ENCODE measurements at places on chromosomes 12 and 14.

GRCh38 chr12:57127726-57128518, at the start of gene LRP1:
Gene LRP1 (plus strand): TSS chr12:57128483. CDS start chr12:57128965, 482 bp downstream.
- no peak for DNase-seq

DNA sequence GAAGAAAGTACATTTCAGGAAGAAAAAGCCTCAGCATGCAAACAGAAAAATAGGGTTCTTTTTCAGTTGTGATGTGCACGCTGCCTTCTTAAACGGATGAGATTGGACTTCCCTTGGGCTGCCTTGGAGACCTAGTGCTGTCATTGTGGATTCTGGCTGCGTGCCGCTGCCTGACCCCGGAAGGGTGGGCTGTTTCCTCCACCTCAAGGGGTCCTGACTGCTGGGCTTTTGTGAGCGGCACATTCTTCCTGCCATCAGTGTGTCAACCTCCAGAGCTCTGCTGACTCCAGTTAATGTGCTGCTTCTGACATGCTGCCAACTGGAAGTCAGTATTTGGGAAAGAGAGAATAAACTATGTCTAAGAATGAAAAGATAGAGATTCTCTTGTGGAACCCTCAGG, 25.1 kb downstream of the CCNK start:
- DNase-seq: no peak

DNA sequence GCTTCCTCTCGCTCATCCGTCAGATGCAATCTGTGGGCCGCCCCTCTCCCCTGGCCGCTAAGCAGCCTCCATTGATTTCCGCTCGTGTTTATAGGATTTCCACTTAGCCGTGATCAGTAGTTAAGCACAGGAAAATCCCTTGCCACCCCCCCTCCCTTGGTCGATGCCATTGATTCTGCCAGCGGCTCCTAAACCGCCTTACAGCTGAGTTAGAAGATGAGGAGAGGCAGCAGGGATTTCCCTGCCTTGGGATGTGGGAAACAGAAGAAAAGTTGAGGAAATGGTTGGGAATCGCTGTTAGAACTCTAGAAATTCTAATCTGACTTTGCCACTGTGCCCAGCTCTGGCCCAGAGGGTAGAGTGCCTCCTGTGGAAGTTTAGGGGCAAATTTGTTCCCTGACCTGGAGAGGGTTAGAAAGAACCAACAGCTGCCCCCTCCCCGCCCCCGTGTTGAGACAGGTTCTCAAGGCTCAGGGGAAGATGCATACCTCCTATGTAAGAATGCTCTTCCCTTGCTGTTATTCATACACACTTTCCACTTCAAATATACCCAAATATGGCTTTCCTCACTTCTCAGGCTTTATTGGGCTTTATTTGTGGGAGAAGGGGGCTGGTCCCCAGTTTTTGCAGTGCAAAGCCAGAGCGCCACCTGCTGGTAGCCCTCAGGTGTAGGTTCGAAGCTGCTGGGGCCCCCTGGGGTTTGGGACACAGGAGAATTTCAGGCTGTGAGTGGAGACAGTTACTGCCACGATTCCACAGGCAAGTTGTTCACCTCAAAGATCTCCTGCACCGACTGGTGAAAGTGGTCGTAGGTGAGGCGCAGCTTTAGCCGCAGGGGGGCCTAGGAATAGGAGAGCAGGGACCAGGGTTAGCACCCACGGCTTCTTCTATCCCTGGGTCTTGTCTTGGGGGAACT, 3.2 kb downstream of the THTPA start:
- no peak for DNase-seq

GRCh38 chr12:72207079-72207478, 65.1 kb upstream of the TRHDE start:
- no peak for DNase-seq

DNA sequence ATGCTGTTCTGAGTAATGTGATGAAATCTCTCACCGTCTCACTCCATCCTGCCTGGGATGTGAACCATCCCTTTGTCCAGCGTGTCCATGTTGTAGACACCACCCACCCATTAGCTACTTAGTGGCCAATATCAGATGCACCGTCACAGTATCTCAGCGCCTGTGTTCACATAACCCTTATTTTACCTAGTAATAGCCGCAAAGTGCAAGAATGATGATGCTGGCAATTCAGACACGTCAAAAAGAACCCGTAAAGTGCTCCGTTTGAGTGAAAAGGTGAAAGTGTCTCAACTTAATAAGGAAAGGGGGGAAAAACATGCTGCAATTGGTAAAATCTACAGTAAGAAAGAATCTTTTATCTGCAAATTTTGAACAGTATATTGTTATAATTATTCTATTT, 3.0 kb downstream of the RNASE10 start:
- no peak for DNase-seq

DNA sequence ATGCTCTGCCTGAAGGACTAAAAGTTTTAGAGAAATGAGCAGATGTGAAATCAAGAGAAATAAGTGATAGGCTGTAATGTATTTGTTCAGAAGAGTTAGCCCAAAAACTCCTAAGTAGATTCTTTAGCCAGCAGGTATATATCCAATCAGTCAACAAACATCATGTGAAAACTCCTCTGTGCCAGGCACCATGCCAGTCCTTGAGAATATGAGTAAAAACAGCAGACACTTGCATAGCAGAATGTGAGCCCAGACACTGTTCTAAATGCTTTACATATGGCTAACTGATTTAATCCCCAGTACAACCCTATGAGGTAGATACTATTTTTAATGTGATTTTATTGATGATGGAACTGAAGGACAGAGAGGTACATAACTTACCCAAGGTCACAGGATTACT, 329.8 kb downstream of the PAWR start:
- DNase-seq: no peak

- DNase-seq: no peak
These were observed 49.9 kb upstream of the TBX3 start for GRCh38 chr12:114733919-114734318.

- DNase-seq: no peak
These were observed 259.3 kb downstream of the ADAMTS20 start for GRCh38 chr12:43292699-43293098.

DNA sequence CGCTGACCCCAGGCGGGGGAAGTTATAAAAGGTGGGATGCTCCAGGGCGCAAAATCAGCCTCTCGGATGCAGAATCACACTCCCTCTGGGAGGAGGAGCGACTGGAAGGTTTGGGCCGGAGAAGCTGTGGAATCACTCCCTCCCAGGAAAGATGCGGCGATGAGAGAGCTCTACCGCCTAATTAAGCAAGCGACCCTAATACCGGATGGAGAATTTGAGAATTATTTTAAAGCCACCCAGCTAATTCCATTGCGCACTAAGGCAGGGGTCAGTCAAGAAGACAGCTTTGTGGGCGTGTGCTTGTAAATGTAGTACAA, 1.9 kb downstream of the COL2A1 start:
- DNase-seq: no peak

GRCh38 chr12:43776498-43776897, 17.7 kb downstream of the IRAK4 start:
- no peak for DNase-seq

- no peak for DNase-seq
These were observed 20.8 kb downstream of the VRK1 start for GRCh38 chr14:96817750-96818666.

- no peak for DNase-seq
These were observed 43.8 kb upstream of the TSPAN11 start for GRCh38 chr12:30882706-30883105.

DNA sequence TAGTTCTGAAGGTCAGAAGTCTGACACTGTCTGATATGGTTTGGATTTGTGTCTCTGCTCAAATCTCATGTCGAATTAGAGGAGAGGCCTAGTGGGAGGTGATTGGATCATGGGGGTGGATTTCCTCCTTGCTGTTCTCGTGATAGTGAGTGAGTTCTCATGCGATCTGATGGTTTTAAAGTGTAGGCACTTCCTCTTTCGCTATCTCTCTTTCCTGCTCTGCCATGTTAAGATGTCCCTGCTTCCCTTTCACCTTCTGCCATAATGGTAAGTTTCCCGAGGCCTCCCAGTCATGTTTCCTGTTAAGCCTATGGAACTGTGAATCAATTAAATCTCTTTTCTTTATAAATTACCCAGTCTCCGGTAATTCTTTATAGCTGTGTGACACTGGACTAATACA, 84.1 kb upstream of the TMTC1 start:
- DNase-seq: no peak

GRCh38 chr12:4308334-4308950, 12.6 kb upstream of the TIGAR start:
- DNase-seq: no peak

GRCh38 chr14:24481622-24482324, 26.3 kb downstream of the CMA1 start:
- DNase-seq: no peak

- DNase-seq: no peak
These were observed 5.9 kb downstream of the TCL1B start for GRCh38 chr14:95692109-95692508.

DNA sequence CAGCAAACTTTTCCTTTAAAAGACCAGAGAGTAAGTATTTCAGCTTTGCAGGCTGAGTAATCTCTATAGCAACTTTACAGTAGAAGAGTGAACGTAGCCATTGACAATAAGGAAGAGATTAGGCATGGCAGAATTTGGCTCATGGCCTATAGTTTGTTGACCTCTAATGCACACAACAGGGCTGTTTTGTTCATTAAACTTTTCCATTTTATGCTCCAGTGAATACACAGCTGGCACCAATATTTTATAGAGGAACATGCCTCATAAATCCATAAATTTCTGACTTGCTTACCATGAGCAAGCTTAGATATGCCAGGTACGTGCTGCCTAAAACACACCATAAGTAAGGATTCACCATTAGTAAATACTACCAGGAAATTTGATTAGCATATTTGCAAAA, 609.0 kb upstream of the STXBP6 start:
- no peak for DNase-seq

- no peak for DNase-seq
These were observed 31.1 kb downstream of the RMST start for GRCh38 chr12:97493731-97494130.

GRCh38 chr12:92654929-92655328, 47.9 kb upstream of the PLEKHG7 start:
- DNase-seq: no peak

GRCh38 chr12:51341251-51342007, 5.0 kb downstream of the CELA1 start:
- peak; percentile 50 for DNase-seq

- DNase-seq: no peak
These were observed 4.4 kb downstream of the VDR start for GRCh38 chr12:47900131-47901062.

GRCh38 chr12:25695574-25695973, 142.5 kb upstream of the LMNTD1 start:
- no peak for DNase-seq

- no peak for DNase-seq
These were observed 49.8 kb downstream of the NUAK1 start for GRCh38 chr12:106088811-106089485.

DNA sequence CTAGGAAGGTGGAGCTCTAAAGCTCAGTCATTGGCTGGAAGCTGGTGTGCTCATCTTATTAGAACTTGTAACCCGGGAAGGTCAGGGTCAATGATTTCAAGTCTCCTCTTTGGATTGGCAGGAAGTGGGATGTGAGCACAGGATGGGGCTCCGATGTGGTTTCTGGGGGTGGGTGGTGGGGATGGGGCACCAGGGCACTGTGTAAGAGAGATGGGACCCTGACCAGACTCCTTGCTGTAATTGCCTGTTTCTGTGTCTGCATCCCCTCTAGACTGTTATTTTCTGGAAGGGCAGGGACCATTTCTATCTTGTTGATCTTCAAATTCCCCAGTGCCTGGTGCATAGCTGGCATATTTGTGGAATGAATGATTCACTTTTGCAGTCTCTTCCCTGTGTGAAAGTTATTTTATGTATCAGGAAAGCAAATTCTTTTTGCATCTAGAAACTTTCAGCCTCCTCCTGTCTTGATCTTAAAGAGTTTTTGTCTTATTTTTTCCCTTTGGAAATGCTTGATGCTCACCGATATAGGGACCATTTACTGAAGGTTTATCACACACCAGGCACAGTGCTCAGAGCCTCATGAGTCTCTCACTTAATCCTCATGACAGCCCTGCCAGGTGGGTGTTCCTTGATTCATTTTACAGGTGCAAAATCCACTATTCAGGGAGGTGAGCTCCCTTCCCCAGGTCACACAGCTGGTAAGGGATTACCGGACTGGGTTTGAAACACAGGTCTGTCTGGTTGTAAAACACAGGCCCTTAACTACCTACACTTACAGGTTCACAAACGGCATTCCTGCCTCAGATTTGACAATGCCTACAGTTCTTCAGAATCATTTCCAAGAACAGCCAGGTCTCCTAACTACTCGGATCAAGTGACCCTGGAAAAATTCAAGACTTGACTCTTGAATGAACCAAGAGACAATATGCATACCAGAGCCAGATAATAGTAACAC, 86.9 kb upstream of the IGF1 start:
- DNase-seq: peak; percentile 87

- DNase-seq: no peak
These were observed 738.5 kb downstream of the SLC6A15 start for GRCh38 chr12:84174115-84174514.

DNA sequence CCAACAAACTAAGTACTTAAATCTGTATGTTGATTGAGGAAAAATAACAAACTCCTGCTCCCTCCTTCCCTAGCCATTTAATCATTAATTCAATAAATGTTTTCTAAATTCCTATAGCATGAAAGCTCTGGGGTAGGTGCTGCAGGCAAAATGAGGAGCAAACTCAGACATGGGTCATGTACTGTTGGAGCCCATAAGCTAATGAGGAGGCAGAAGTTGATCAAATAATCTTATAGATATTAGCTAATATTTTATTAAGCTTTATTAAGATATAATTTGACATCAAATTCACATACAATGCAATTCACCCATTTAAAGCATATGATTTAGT, 70.6 kb downstream of the SYNE2 start:
- no peak for DNase-seq

GRCh38 chr14:38079886-38080285, 127.8 kb upstream of the SSTR1 start:
- no peak for DNase-seq

- no peak for DNase-seq
These were observed 567 bp downstream of the FUT8 start for GRCh38 chr14:65412856-65413738.

Data from HS-27A (cell line).